SW480 (cell line): ENCODE measurements at places on chromosomes 4 and X.

GRCh38 chr4:16226816-16227461, 668 bp upstream of the TAPT1 start:
- peak; percentile 51 for DNase-seq

DNA sequence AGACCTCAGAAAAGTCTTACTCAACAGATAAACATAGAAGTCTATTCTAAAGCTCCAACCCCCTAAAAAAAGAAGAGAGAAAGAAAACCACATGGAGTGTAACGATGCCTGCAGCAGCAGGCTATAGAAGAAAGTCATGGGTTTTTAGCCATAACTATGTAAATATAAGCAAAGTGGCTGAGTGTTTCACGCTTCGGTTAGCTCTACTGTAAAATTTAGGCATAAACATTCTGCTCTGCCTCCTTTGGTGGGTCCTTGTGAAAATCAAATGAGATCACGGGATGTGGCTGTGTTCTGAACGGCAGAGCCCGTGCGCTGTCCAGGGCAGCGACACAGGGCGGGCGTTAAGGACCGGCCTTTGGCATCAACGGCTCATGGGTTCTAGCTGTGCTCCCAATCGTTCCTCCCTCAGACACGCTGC, 78.4 kb downstream of the IRF2 start:
- no peak for DNase-seq

DNA sequence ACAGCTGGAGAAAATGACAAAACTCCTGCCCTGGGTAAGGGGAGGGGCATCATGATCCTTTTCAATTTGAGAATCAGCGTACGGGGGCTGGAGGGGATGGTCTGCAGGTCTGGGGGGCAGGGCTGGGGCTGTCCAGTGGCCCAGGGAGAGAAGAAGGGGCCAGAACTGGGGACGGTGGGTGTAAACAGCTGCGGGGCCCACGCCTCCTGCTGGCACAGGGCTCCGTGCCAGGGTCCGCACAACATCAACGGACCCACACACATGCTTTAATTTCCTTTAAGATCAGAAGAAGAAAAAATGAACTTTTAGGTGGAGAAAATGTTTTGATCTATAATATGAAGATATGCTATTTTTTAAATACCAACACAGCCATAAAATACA, 52.1 kb downstream of the PSAPL1 start:
- DNase-seq = no peak

GRCh38 chr4:141179474-141180373, 41.0 kb upstream of the ZNF330 start:
- DNase-seq = no peak

DNA sequence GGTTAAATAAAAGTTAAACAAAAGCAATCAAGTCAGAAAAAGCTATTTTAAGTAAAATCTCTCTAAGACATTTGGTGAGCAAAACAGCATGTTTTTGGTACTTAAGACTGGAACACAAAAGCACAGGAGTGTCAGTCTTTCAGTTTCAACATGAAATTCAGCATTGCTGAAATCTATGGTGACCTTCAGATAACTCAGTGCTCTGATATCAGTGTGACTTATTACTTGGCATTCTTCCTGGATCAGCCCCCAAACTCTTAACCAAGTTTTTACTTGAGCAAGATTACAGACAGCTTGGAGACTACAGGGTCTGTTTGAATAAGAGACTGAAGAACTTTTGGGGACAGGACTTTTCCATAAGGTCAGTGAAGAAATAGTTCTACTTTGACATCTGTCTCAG, 437.2 kb downstream of the RAPGEF2 start:
- DNase-seq = no peak

GRCh38 chr4:27194599-27195176, 334.0 kb downstream of the STIM2 start:
- DNase-seq = no peak

- no peak for DNase-seq
These were observed 24.5 kb upstream of the ZNF185 start for GRCh38 chrX:152873361-152873760.

- DNase-seq = no peak
These were observed 140.9 kb upstream of the ANK2 start for GRCh38 chr4:112908511-112908910.

DNA sequence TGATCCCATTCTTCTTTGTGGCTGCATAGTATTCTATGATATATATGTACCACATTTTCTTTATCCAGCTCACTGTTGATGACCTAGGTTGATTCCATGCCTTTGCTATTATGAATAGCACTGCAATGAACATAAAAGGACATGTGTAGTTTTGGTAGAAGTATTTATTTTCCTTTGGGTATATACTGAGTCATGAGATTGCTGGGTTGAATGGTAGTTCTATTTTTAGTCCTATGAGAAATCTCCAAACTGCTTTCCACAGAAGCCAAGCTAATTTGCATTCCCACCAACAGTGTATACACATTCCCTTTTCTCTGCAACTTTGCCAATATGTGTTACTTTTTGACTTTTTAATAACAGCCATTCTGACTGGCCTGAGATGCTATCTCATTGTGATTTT, 278.3 kb downstream of the PCDH18 start:
- no peak for DNase-seq

GRCh38 chrX:149007423-149007822, 497.7 kb downstream of the IDS start:
- DNase-seq = no peak
